ENCODE measurements at places on chromosomes 4 and X. TPM values are rescaled to one million over a fixed set of nuclear protein-coding genes. Genes with fewer than 3 reads are reported as not detected.

Gene SOWAHD
- 3.1 TPM for total RNA-seq

Gene XAGE2
- not detected for total RNA-seq

Gene SSX4
- total RNA-seq = not detected

Gene FAM47A
- total RNA-seq = not detected

Gene ZNF630
- 0.87 TPM for total RNA-seq

Gene CLIC2
- 0.79 TPM for total RNA-seq

Gene PAPSS1
- 19.6 TPM for total RNA-seq

Gene GDPD2
- 0.23 TPM for total RNA-seq

Gene CXCL13
- total RNA-seq = not detected

Gene CXorf49
- not detected for total RNA-seq

Gene TSPAN7
- 0.21 TPM for total RNA-seq

Gene BEX1
- not detected for total RNA-seq

Gene KIAA1210
- total RNA-seq = not detected
